ENCODE measurements at places on chromosomes 12 and 14.

GRCh38 chr14:93133464-93133863, 17.7 kb upstream of the ITPK1 start:
- no peak for DNase-seq

DNA sequence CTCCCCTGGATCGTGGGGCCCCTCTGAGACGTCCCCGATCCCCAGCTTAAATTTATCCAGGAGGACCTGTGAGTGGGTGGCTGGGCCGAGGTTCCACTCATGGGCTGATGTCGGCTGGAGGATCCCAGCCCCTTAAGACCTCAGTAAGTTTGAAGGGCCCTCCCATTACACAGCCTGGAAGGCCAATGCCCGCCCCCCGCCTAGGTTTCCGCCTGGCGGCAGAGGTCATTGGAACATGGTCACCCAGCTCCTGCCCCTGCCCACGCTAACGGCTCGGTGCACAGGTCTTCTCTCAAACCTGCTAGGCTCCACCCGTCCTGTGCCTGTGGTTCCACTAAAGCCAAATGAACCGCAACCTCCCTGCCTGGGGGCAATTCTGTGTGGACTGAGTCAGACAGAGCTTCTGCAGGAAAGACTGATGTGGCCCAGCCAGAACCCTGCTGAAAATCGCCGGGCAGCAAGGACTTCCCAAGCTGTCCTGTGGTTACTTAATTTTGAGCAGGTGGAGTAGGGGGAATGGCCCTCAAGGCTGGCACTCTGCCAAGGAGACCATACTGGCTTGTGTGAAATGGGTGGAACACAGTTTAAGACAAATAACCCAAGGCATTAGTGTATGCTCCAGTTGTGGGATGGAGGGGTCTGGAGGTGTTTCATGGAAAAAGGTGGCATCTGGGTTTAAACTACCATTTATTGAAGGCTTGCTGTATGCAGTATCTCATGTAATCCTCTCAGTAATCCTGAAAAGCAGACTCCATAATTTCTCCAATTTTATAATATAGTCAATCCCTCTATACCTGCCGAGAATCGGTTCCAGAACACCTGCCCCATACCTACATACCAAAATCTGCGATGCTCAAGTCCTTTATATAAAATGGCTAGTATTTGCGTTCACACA, 903 bp upstream of the NT5DC3 start:
- DNase-seq: no peak

DNA sequence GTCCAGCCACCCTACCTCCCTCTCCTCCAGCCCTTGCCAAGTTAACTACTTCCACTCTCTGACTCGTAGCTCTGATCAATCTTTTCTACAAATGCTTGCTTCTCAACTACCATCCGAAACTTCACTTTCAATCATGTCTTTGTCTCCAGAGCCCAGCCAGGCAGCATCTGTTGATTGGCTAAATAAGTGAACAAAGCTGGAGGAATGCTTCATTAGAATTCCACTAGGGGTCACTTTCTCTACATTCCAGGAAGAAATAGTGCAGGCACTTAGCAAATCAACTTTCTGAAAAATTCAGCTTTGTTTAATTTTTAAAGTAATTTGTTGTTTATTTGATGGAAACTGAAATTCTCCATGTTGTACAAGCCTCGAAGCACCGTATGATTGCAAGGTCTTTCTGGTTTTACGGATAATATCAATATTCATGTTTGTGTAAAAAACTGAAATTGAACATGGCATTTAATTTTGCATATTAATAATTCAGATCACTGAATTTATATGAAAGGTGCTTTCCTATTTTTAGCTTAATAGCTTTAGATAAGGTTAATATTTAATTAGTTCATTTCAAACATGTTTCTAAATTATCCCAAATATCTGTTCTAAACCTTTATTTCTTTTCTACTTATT, 32.4 kb upstream of the HELB start:
- DNase-seq: no peak

- DNase-seq: no peak
Observed at GRCh38 chr14:106308839-106309389, 782.5 kb downstream of the TMEM121 start.

DNA sequence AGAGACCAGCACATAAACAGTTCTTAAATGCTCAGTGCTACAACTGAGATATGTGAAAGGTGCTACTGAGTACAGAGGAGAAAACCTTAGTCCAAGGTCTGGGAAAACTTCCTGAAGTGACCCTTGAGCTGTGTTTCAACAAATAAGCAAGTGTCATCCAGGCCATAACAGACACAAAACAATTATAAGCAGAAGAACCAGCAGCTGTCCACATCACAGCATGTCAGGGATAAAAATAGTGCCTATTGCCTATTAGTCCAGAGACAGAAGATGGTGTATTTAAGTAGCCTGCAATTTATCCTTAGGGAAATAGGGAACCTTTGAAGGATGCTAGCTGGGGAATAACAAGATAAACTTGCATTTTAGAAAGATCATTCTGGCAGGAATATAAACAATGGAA, 237.8 kb downstream of the SPTSSA start:
- no peak for DNase-seq

GRCh38 chr14:83291714-83292113, 1758.1 kb upstream of the SEL1L start:
- DNase-seq: no peak

DNA sequence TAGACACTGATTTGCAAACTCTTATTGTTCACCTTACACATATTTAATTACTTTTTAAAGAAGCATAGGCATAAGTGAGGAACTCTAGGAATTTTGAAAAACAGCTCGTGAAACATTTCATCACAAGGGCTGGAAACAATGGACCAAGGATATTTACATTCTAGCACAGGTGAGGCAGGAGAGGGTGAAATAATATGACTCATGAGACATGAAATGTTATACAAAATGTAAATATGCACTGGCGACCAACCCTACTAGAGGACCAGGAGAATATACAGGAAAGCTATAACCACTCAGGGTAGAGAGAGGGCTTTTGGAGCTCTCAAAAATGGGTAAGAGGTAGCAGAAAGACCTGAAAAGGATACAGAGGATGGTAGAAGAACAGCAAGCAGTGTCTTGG, 115.3 kb downstream of the PTGER2 start:
- DNase-seq: no peak

All from cortex of kidney (tissue), 1 donor.